SK-MEL-5 (cell line): ENCODE measurements at places on chromosomes 11 and 22. TPM values are rescaled to one million over a fixed set of nuclear protein-coding genes. Genes with fewer than 3 reads are reported as not detected.

The PAMR1 gene
- total RNA-seq: not detected in 2 replicates

The STK33 gene
- total RNA-seq: not detected in 2 replicates

The DBX1 gene
- total RNA-seq: not detected in 2 replicates

The CARD18 gene
- total RNA-seq: not detected in 2 replicates

The P2RY6 gene
- not detected in 2 replicates for total RNA-seq

The MMP1 gene
- 4.6 and 5.5 TPM in 2 replicates for total RNA-seq

The CCDC89 gene
- 1.2 and 1.4 TPM in 2 replicates for total RNA-seq

The TRIM66 gene
- total RNA-seq: 5.8 and 6.5 TPM in 2 replicates

The EXT2 gene
- total RNA-seq: 98.9 and 114 TPM in 2 replicates

The SERPINH1 gene
- total RNA-seq: 21.5 and 21.6 TPM in 2 replicates

The MISFA gene
- total RNA-seq: 0.40 and 1.4 TPM in 2 replicates

The SPI1 gene
- not detected in 2 replicates for total RNA-seq

The HTR3B gene
- 0.24 and 0.55 TPM in 2 replicates for total RNA-seq

The OR4C13 gene
- not detected in 2 replicates for total RNA-seq

The CHRDL2 gene
- 3.6 TPM in 1 of 2 replicates, not detected in the other for total RNA-seq

The DCHS1 gene
- total RNA-seq: 0.11 and 0.19 TPM in 2 replicates

The ALG12 gene
- 19.7 and 22.8 TPM in 2 replicates for total RNA-seq

The KBTBD3 gene
- 4.9 and 8.7 TPM in 2 replicates for total RNA-seq

The CHADL gene
- 0.13 and 0.56 TPM in 2 replicates for total RNA-seq

The PATE4 gene
- not detected in 2 replicates for total RNA-seq

The RASL10A gene
- not detected in 2 replicates for total RNA-seq

The CRYBA4 gene
- total RNA-seq: 0.21 and 0.29 TPM in 2 replicates

The CSF2RB gene
- total RNA-seq: not detected in 2 replicates

The DDI1 gene
- not detected in 2 replicates for total RNA-seq

The USP35 gene
- total RNA-seq: 5.4 and 5.6 TPM in 2 replicates

The CNGA4 gene
- not detected in 2 replicates for total RNA-seq

The RAB39A gene
- 4.5 and 6.2 TPM in 2 replicates for total RNA-seq

The MACROD1 gene
- total RNA-seq: 15.0 and 15.7 TPM in 2 replicates

The CADM1 gene
- total RNA-seq: 56.3 and 62.4 TPM in 2 replicates

The FAM168A gene
- total RNA-seq: 25.7 and 27.0 TPM in 2 replicates

The OR51B6 gene
- total RNA-seq: not detected in 2 replicates

The MUC5AC gene
- not detected in 2 replicates for total RNA-seq

The CNTN5 gene
- total RNA-seq: 0.13 TPM in 1 of 2 replicates, not detected in the other

The SLC6A5 gene
- total RNA-seq: not detected in 2 replicates

The SCUBE2 gene
- 2.0 and 2.6 TPM in 2 replicates for total RNA-seq

The OR51E2 gene
- total RNA-seq: not detected in 2 replicates

The WT1 gene
- 0.35 and 0.69 TPM in 2 replicates for total RNA-seq

The SREBF2 gene
- total RNA-seq: 61.7 and 64.4 TPM in 2 replicates

The APOL5 gene
- not detected in 2 replicates for total RNA-seq

The TMA7B gene
- 0.08 TPM in 1 of 2 replicates, not detected in the other for total RNA-seq

The MFRP gene
- total RNA-seq: not detected in 2 replicates

The BCO2 gene
- 0.37 and 1.4 TPM in 2 replicates for total RNA-seq

The TEX12 gene
- total RNA-seq: 0.43 and 0.48 TPM in 2 replicates

The RTN4R gene
- 7.2 TPM in 2 replicates for total RNA-seq

The FADS2 gene
- total RNA-seq: 0.45 and 0.56 TPM in 2 replicates

The PHOX2A gene
- not detected in 2 replicates for total RNA-seq

The LGALS1 gene
- total RNA-seq: 978 and 1,315 TPM in 2 replicates

The MS4A6A gene
- total RNA-seq: 0.53 TPM in 1 of 2 replicates, not detected in the other

The RPS25 gene
- total RNA-seq: 914 and 964 TPM in 2 replicates
